Spinal cord (tissue), 10 donors: ENCODE measurements at places on chromosomes 6 and 20.
A peak's percentile ranks its signal among the peaks of the same experiment; 100 is the strongest.

- DNase-seq, result no peak
Measured at GRCh38 chr6:143692696-143693095, 14.9 kb downstream of the PHACTR2 start.

DNA sequence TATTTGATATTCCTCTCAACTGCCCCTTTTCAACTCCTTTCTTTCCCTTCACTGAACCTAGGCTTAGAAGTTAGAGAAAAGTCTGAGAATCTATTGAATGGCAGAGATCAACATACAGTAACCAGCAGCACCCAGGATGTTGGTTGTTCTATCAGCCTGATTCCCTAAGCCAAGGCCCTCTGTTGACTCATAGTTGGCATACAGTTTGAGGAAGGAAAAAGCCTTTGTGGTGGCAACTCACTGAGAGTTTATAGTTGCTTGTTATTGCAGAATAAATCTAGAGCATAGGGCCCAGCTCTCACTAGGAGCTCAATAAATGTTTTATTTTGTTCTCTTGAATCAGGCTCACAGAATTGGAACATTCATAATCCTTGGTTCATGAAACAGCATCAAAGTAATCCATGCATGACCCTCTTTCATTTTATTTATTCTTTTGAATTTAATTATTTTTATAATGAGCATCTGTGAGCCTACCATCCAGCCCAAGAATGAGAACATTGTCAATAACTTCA is 119.1 kb upstream of the ADGRF1 start:
- no peak for DNase-seq

DNA sequence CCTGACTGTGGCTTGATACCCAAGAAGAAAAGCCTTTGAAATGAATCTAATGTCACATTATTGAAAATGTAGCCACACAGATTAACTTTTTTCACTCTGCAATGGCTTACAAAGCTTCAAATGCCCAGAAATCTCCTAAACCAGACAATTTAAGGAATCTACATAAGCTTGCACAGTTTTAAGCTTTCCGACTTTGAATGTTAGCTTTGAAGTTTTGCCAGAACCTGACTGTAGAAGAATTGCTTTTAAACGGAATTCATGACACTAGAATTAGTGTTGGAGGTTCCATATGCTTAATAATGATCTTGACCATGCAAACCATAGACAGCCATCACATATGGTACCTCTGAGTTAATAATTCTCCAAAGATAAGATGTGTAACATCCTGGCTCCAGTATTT is 798.5 kb upstream of the EPHA7 start:
- DNase-seq, result peak; percentile 38

DNA sequence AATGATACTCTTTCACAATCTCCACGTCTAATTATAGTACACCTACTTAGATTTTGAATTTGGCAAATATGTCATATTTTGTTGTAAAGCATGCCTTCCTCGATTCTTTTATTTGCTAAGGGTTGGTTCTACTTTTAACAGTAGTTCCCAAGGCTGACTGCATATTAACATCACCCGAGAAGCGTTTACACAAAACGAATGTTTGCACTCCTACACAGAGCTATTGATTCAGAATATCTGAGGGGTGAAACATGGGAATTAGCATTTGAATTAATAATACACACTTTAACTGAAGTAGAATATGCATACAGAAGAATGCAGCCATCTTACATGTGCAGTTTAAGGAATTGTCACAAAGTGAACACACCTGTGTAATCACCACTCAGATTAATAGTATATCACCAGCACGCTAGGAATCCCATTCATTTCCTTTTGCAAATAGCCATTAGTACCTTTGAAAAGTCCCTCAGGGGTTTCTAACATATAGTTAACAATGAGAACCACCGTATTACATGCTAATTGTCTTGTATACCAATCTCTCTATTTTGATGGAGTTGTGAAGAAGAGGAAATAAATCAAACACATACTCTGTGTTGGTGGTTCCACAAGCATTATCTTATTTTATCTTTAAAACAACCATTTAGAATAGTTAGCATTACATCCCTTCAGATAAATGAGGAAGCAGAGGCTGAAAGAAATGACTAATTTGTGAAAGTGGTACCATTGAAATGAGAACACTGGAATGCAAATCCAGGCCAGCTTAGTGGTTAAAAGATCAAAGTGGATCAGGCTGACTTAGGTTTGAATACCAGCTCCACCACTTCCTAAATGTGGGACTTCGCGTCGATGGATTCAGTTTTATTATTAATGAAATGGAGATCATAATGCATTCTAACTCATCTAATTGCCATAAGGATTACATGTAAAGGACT is 317.6 kb downstream of the HDGFL1 start:
- no peak for DNase-seq

DNA sequence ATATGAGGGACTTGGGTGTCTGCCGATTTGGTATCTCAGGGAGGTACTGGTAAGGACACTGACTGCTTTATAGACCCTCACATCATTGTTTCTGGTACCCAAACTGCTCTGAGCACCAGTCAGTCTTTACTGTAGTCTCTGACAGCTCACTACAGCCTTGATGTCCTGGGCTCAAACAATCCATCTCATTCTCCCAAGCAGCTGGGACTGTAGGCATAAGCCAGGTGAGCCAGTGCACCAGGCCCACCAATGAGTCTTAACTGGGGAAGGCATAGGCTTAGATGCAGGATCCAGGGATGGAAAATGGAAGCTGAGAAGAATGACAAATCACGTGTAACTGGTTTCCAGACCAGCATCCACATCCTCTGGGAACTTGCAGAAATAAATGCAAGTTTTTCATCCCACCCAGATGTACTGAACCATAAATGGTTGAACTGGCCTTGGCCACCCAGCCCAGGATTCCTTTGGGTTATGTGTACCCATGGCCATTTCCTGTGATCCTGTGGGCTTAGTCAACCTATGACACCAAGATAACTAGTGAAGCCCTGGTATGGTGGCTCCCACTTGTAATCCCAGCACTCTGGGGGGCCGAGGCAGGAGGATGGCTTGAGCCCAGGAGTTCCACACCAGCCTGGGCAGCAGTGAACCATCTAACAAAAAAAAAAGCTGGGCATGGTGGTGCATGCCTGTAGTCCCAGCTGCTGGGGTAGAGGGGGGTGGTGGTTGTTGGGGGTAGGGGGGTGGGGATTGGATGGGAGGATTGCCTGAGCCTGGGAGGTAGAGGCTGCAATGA is 5.8 kb downstream of the TUBB start:
- no peak for DNase-seq

DNA sequence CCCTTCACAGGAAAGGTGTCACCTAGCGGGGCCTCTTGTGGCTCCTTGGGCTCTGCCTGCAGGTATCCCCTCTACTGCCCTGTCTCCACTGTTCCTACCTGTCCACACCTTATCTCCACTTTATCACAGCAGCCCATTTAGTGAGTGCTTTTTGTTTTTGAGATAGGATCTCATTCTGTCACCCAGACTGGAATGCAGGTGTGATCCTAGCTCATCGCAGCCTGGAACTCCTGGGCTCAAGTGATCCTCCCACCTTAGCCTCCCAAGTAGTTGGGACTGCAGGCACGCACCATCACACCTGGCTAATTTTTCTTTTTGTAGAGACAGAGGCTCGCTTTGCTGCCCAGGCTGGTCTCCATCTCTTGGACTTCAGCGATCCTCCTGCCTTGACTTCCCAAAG is 48.0 kb downstream of the BCAS4 start:
- DNase-seq, result no peak
